Activated CD4-positive, alpha-beta T cell treated with anti-CD3 and anti-CD28 coated beads for 24 hours (primary cell): ENCODE measurements at places on chromosomes 4 and X.

- DNase-seq: no peak
Measured at GRCh38 chrX:112734290-112734689, 54.6 kb upstream of the LHFPL1 start.

- no peak for DNase-seq
Measured at GRCh38 chrX:17922303-17922702, 61.2 kb upstream of the RAI2 start.

GRCh38 chr4:38178392-38178995 lies 218.3 kb downstream of the PTTG2 start:
- no peak for DNase-seq

DNA sequence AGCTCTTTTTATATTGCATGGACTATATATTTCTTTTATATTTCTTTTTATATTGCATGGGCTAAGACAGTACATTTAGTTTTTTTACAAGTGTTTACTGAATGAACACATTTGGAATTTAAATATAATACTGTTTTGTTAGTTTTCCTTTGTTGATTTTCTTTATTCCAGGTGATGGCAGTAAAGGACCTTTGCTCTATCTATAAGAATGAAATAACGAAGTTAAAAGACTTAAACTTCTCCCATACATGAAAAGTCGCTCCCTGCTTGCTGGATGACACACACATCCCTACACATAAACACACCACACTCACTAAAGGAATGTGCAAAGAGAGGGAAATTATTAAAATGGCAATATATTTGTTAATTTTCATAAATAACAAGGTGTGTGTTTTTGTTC lies 102.5 kb upstream of the ANXA10 start:
- DNase-seq: no peak
